Right ventricle myocardium inferior (tissue), 1 donor: ENCODE measurements at places on chromosomes 7 and 10. TPM values are rescaled to one million over a fixed set of nuclear protein-coding genes. Genes with fewer than 3 reads are reported as not detected.
A peak's percentile ranks its signal among the peaks of the same experiment; 100 is the strongest.

GRCh38 chr7:150942001-150942590, 36.0 kb downstream of the KCNH2 start:
- no peak for DNase-seq

DNA sequence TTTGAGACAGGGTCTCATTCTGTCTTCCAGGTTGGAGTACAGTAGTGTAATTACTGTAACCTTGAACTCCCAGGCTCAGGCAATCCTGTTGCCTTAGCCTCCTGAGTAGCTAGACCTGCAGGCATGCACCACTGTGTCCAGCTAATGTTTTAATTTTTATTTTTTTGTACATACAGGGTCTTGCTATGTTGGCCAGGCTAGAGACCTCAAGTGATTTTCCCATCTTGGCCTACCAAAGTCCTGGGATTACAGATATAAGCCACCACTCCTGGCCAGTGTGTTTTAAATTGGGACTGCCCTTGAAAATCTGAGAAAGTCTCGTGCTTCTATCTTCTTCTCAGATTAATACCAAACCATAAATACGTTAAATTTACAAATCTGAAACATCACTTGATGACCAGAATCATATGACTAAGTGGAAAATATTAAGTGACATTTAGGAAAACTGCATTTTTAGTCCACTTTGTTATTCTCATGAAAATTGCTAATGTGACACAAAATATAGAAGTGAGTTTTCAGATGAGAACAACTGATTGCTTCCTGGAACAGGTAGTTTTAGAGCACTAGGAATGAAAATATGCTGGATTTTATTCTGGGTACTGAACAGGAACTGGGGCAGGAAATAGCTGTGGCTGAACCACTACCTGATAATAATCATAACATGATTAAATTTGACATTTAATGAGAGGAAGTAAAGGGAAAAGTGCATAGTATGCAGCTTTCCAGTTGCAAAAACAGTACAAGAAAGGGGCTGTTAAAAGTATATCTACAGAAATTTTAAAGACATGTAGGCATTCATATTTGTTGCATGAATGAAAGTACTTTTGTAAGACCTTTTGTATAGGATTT, 4.2 kb downstream of the PHTF2 start:
- no peak for DNase-seq

GRCh38 chr7:101315336-101315735, 6.3 kb downstream of the IFT22 start:
- no peak for DNase-seq

GRCh38 chr10:99779335-99779734, 3.1 kb upstream of the ABCC2 start:
- no peak for DNase-seq

GRCh38 chr7:18547509-18548187, 52.1 kb downstream of the HDAC9 start:
- DNase-seq = no peak

DNA sequence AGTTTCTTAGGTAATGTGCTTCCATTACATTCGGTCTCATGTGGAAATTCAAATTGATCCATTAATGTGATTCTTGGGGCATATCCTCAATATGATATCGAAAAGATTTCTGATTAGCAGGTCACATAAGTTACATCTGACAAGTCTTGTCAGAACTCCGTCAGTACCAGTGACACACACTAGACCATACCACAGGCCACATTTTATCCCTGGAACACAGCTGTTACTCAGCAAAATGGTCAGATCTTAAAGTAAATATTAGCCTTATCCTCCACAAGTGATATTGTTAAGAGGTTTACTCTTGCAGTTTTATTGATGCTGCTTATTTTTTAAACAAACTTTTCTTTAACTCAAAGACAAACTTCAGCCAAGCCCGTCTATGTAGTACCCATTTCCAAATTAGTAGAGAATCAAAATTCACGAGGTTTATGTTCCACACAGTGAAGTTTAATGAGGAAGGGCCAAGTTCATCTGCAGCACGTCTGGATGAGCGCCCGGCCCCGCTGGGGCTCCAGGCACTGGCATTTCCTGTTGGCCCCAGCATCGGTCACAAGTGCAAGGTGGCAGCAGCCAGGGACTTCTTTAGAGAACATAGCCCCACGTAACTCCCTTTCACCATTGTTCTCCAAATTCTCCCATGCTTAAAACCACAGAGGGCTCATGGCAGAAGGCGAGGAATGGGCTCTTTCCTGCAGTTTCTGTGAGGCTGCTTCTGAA, 132.2 kb downstream of the VIPR2 start:
- peak; percentile 87 for DNase-seq

GRCh38 chr10:98397089-98397600, 17.8 kb downstream of the PYROXD2 start:
- DNase-seq = no peak

GRCh38 chr10:132388891-132389432, 8.0 kb upstream of the PWWP2B start:
- DNase-seq = peak; percentile 55

DNA sequence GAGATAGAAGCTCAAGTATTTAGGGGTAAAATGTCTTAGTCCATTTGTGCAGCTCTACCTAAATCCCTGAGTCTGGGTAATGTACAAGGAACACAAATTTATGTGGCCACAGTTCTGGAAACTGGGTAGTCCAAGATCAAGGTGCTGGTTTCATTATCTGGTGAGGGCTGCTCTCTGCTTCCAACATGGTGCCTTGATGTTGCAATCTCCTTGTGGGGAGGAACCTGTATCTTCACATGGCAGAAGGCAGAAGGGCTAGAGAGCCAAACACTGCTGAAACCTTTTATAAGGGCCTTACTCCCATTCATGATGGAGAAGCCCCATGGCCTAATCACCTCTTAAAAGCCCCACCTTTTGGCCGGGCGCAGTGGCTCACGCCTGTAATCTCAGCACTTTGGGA, 8.7 kb upstream of the BAZ1B start:
- no peak for DNase-seq

DNA sequence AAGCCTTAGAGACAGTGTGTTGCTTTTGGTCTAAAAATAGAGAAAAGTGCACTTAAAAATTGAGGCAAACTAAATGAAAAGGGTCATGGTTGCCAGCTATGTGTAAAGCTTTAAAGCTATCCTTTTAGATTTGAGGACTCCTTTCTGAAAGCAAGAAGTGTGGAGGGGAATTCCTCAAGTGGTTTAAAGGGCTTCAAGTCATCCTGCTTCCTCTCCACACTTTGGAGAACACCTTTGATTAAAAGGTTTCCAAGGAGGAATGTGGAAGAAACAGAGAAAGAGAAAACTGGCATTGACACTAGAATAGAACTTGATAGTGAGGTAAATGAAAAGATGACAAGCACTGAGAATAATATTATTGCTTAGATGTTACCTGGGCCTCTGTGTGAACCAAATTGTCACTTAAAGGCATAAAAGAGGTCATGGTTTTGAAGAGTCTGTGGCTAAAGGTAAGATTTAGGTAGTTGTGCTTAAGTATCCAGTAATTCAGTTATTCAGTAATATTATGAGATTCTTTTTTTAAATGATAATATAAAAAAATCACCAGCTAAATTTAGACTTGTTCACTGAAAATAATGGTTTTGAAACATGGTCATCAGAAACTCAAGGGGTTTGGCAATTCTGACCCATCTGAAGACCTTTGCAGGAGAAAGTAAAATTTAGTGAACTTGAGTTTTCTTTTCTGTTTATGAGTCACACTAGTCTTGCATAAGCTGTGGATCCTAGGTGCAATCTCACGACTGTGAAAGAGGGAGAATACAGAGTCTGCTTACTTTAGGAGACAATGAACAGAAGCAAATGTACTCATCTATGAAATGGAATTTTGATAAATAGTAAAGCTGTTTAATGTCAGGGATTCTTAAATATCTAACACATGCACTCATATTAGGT, 466.0 kb downstream of the KIF20B start:
- DNase-seq = no peak

DNA sequence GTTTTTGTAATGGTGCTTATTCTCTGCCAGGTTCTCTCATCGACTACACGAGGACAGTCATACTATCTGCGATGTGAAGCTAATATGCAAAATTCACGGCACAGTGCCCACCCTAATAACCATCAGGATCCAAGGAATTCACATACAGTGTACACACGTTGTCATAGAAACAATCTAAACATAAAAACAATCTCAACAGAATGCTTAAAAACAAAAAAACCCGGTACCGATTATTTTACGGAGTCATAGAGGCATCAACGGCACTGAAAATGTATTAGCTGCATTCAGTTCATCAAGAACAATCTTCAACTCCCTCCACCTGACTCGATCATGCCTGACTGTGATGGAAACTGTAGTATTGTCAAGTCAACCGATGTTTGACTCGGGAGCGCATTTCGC, 628 bp downstream of the MRPS33 start:
- no peak for DNase-seq

- no peak for DNase-seq
Observed at GRCh38 chr10:29471544-29471859, 163.3 kb downstream of the SVIL start.

DNA sequence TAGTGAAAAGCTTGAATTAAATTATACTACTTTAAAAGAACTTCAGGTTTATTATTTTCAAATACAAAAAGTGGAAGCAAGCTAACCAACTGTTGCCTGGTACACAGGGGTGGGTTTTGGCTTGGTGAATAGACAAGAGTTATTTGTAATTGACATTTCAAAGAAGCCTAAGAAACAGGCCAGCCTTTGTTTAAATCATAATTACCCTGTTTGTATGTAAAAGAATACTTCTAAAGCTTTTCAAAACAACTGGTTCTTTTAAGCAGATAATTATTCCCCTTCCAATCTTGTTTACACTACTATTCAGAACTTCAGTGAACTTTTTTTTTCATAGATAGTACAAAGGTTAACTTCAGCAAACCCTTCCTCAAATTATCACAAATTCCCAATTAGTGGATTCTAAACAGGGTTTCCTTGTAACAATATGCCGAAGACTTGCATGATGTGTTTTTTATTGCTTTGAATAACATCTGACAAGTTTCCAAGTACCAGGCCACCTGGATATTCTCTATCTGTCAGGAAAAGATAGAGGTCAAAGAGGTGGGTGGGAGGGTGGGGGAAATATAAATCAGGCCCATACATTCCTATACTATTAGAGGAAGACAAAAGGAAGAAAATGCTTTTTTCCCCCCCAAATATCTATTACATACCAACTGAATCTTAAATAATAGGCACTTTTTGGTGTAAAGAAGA, 20.4 kb downstream of the SSMEM1 start:
- no peak for DNase-seq

DNA sequence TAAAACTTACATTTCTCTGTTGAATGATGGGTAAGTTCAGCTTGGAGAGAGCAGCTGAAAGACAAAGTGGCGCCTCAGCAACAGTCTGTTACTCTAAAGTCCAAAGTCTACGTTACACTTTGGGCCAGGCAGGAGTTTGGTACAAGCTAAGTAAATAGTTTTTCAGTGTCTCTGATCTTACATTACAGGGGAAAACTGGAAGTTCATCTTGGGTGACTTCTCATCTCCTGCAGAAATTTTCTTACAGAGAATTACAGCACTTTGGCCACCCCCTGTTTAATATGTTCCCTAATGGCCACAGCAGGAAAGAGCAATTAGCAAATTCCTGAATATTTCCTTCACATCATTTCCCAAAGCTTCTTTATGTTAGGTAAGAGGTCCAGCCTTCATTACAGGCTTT, 67.1 kb downstream of the ABCC2 start:
- no peak for DNase-seq

- DNase-seq = no peak
Observed at GRCh38 chr10:115094416-115095140, 1.4 kb downstream of the ATRNL1 start.

GRCh38 chr10:70137927-70138883, 5.6 kb upstream of the AIFM2 start:
- DNase-seq = no peak

- DNase-seq = no peak
Observed at GRCh38 chr7:140249036-140249806, 72.4 kb upstream of the KDM7A start.

DNA sequence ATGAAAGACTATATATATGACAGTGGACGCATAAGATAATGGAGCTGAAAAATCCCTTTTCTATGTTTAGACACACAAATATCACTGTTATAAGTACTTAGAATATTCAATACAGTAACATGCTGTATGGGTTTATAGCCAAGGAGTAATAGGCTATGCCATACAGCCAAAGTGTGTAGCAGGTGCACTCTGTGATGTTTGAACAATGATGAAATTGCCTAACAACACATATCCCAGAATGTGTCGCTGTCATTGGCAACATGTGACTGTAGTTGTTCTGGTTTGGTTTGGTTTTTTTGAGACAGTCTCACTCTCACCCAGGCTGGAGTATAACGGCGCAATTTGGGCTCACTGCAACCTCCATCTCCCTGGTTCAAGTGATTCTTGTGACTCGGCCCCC, 26.1 kb downstream of the NOM1 start:
- no peak for DNase-seq

- no peak for DNase-seq
Observed at GRCh38 chr7:138684340-138684739, 16.8 kb downstream of the SVOPL start.

GRCh38 chr10:89888321-89889070, 187.1 kb downstream of the KIF20B start:
- DNase-seq = no peak

GRCh38 chr10:97154781-97155180, 31.0 kb downstream of the SLIT1 start:
- no peak for DNase-seq

GRCh38 chr10:11663763-11664555, 52.5 kb upstream of the USP6NL start:
- no peak for DNase-seq

GRCh38 chr7:87505557-87506245, 30.2 kb upstream of the ABCB4 start:
- no peak for DNase-seq

DNA sequence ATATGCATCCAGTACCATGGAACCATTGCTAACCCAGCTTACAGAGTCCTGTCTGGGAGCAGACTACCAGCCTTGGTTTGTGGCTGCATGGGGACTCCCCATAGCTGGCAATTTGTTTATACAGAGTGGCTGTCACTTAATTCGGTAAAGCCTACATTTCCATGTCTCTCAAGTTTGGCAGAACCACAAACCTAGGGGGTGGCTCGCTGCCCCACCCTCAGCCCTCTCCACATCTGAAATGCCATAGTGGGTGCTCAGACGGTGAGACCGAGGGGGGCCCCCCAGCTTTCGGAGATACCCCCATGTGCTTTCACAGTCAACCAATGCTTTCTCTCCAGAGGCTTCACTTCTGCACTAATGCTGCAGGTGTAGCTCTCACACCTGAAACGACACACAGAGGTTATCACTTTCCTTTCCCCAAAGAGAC, 75.5 kb upstream of the KAT6B start:
- no peak for DNase-seq

DNA sequence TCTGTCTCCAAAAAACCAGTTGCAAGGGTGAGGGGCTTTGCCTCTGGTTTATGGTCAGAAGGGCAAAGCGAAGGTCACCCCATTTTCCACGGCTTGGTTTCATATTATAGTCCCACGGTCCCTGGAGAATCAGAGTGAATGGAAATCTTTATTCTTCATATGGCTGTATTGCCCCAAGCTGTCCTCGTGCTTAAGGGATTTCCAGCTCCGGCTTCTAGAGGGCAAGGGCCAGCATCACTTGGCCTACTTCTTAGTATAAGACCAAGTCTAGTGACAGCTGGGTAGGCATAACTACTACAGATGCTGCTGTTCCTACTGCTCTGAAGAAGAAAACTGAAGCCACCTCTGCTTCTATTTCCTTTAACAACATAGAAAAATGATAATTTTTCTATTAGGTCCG, 63.2 kb downstream of the PARP12 start:
- DNase-seq = no peak

HSPA12A gene
- total RNA-seq = 20.8 TPM

RBP4 gene
- 12.8 TPM for total RNA-seq

NUDT13 gene
- total RNA-seq = 3.6 TPM

ATG9B gene
- not detected for total RNA-seq

TRIM50 gene
- 0.32 TPM for total RNA-seq

ZNF107 gene
- total RNA-seq = 1.7 TPM

TAS2R4 gene
- total RNA-seq = 0.14 TPM

MGMT gene
- total RNA-seq = 14.5 TPM

CALML5 gene
- not detected for total RNA-seq

HPS1 gene
- 27.9 TPM for total RNA-seq
